Effector CD8-positive, alpha-beta T cell (primary cell): ENCODE measurements at places on chromosomes 2 and 18.
A peak's percentile ranks its signal among the peaks of the same experiment; 100 is the strongest.

DNA sequence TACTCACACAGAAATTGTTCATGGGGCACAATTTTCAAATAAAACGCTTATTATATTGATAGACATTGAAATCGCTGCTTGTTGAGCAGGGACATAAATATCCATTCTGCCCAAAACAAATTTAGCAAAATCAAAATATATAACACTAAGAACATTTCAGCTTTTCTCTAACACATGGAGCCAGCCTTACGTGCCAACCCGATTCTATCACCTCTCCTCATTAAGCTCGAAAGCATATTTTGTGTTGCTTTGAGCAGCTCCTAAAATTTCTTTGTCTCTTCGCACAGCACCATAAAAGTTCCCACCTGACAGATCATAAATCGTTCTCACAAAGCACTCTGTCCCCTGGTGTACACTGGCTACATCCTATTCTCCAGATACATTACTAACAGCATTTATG lies 1034.4 kb upstream of the KLHL29 start:
- no peak for DNase-seq

GRCh38 chr2:171160956-171161740 lies 455 bp upstream of the TLK1 start:
- peak; percentile 57 for DNase-seq

DNA sequence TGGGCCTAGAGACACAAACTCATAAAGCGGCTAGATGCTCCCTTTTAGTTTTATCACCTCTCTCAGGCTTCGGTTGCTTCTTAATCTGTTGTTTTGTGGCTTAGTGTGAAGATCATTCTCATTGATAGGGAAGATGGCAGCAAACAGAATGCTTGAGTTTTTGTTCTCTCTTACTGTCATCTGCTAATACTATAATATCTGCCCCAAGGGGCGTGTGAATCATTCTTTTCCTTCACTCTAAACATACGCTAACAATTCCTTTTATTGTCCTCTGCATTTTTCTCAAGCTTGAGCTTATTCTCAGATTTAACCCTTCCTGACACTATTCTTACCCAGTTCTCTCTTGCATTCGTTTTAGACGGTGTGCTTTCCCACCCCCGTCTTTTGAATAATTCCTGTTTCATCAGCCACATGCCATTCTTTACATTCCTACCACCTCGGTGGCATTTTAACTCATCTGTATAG lies 323.9 kb upstream of the NRP2 start:
- DNase-seq, result no peak

- DNase-seq, result no peak
Observed at GRCh38 chr2:143312441-143312840, 183.2 kb downstream of the ARHGAP15 start.

DNA sequence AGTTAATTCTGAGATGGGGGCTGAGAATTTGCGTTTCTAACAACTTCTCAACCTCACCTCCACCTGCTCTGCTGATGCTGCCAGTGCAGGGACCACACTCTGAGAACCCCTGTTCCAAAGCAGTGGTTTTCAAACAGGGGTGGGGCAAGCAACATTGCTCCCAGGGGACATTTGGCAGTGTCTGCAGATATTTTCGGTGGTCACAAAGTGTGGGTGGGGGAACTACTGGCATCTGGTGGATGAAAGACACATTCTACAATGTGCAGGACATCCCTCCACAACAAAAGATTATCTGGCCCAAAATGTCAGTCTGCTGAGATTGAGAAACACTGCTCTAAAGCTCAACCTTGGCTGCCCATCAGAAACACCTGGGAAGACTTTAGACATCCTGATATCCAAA lies 188.7 kb upstream of the SATB2 start:
- no peak for DNase-seq

DNA sequence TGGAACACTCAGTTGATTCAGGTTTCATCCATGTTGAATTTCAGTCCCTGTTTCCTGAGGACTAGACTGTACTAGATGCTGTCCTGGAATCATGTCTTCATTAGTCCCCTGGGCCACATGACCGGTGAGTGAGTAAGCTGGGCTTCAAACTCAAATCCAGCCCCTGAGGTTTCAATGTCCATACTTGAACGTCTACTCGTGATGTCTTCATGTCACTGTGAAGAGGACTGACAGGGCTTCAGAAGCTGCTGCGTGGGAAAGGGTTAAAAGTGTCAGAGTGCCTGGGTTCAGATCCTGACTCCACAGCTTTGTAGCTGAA lies 101.2 kb downstream of the CDK15 start:
- DNase-seq, result no peak

DNA sequence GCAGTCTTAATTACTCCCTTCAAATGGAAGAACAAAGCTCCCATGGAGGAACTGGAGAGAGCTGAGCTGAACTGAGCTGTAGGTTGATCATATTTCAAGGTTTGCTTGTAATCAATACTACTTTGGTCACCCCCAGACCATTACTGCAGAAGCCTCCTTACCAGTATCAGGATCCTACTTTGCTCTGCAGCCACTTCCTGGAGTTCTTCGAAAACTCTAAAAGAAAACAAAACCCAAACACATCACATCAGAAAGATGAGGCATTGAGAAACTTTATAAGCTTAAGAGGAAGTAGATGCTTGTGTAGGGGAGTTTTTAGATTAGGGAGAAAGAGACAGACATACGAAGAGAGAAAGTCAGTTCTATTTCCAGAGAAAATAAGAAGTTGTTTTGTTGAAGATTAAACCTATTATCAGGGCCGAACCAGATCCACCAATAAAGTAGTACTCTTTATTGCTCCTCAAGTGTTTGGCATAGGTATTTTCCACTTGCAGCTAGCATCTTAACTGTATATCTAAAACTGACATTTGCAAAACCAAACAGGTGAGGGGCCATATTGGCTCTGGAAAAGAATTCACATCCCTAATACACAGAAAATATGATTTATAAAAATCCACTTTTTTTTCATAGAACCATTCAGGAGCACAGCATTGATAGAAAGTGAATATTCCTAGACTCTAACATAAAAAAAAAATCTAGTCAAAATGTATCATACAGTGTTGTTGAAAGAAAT lies 166.9 kb upstream of the KLF7 start:
- DNase-seq, result no peak

- no peak for DNase-seq
Observed at GRCh38 chr2:18993756-18994338, 364.6 kb downstream of the OSR1 start.

DNA sequence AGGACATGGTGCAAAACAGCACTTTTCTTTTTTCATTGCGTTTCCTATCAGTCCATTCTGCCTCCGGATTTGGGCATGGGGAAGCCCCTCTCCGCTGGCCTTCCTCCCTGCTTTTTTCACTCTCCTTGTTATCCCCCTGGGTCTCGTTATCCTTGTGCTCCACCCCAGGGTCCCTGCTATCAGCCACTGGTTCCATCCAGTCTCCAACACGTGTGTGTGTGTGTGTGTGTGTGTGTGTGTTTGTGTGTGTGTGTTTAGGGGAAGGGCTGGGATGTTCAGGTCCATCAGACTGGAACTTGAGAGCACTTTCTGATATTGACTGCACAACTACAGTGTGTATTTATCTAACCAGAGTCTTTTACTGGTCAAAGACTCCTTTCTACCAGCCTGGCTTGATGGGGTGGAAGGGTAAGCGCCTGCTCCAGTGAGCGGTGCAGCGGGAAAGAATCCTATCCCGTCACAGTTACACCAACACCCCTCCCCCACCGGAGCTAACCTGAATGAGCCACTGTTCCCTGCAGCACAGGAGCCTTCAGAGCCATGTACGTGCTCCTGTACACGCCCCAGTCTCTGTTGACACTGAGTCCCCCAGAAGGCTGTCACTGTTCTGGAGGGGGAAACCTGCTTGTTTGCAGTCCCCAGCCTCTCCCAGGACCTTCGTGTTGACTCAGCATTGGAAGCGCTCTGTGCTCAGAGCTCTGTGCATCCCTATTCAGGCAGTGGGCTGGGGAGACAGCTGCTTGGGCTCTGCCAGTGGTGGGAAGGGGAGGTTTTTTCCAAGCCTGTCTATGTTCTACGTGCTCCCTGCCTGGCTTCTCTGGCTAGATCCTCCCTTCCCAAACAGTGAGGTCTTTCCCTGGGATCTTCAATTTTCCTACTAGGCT lies 4.6 kb downstream of the INHA start:
- no peak for DNase-seq

DNA sequence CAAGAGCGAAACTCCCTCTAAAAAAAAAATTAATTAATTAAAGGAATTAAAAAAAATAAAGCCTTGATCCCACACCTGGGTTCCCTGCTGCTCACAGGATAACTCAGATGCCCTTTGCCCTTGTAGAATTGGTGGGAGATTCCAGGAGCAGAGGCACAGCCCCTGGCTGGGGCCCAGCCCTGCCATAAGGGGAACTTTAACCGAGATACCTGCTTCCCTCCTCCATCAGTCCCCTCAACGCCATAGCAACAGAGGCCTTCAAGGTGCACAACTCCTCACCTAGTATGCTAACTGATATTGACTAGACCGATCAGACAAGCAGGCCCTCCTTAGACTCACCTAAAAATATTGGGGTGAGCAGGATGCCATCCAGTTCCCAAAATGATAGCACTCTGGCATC lies 23.6 kb downstream of the TEX44 start:
- no peak for DNase-seq
